ENCODE measurements at places on chromosomes 13 and 19.

GRCh38 chr19:29089315-29089870, 123.6 kb downstream of the UQCRFS1 start:
- DNase-seq = no peak

DNA sequence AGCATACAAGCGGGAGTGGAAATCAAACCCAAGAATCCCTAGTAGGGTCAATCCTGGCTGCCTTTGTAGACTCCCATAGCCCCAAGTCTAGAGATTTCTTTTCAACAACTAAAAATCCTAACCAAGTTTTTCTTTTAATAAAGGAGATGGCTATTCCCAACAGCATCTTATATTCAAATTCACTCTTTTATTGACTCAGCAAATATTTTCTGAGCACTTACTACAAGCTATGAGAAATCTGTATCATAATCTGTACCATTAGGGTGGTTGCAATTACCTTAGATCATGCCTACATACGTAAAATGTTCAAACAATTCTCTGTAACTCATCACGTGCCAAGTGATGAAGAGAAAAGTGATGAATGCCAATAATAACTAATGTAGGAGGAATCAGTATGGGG, 54.5 kb downstream of the LNX2 start:
- DNase-seq = no peak

DNA sequence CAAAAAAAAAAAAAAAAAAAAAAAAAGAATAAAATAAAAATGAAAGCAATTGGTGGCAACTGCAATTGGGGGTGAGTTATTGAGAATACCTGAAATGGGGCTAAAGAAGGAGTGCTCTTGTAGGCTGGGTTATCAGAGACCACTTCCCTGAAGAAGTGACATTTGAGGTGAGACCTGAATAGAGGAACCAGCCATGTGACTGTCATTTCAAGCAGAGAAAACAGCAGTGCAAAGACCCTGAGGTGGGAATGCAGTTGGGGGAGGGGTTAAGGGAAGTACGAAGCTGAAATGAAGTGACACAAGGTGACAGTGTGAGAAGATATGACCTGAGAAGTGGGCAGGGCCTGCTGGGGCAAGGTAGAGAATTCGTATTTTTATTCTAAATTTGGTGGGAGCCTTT, 4.3 kb upstream of the PALM3 start:
- no peak for DNase-seq

DNA sequence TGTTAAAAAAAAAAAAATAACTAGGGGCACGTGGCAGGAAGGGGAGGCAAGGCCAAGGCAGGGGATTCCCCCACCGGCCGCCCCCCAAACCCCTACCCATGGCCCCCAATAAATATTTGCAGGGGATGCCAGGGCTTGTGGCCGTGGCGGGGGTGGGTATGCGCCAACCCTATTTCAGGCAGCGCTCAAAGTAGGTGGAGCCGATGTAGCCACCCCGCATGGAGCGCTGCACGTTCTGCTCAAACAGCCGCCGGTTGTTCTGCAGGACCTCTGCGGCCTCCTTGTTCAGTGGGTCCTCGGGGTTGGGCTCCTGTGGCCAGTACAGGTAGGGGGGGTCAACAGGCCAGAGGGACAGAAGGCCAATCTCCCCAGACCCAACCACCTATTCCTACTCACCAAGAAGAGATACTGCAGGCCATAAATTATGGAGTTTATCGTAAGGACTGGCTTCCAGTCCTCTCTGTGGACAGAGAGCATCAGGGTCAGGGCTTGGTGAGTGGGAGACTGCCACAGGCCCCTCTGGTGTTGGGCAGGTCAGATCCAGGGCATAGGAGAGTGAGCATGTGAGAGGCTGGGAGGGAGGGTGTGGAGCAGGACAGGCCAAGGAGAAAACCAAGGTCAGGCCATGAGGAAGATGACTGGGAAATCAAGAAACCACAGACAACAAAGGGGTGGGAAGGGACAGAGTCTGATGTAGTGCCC, 1.2 kb upstream of the CHMP2A start:
- DNase-seq = no peak

- no peak for DNase-seq
Observed at GRCh38 chr19:19410553-19411550, 5.4 kb downstream of the GATAD2A start.

- no peak for DNase-seq
Observed at GRCh38 chr13:113791226-113791625, 32.2 kb downstream of the TMEM255B start.
